Osteoblast (primary cell): ENCODE measurements at places on chromosomes 12 and 14.

DNA sequence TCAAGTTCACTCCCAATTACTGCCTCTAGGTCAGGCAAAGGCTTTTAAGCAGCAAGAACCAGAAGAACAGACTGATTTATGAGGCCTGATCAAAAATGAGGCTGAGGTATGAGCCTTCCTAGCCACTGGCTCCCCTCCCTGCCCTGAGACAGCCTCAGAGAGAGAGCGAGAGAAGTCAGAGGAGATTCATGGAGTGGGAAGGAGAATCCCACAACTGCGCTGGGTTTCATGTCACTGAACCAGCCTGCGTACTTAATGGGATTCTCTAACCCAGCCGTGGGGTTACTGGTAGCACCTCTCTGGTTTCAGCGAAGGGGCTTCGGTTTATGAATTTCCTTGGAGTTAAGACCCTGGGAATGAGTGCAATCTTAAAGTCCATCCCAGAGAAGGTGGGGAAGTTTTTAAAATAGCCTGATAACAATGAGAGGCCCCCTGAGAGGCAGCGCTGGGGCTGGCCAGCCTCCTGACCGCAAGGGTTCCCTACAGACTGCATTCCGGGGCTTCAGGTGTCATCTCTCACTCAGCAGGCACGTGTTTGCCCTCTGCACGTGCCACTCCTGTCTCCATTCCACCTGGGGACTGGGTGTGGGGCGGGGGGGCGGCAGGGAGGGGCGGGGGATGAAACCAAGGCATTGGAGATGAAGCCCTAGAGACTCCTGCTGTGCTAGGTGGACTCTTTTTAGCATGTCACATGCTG lies 6.1 kb upstream of the GPRC5A start:
- no peak for DNase-seq

GRCh38 chr12:98244136-98244535 lies 271.3 kb upstream of the TMPO start:
- DNase-seq: no peak

DNA sequence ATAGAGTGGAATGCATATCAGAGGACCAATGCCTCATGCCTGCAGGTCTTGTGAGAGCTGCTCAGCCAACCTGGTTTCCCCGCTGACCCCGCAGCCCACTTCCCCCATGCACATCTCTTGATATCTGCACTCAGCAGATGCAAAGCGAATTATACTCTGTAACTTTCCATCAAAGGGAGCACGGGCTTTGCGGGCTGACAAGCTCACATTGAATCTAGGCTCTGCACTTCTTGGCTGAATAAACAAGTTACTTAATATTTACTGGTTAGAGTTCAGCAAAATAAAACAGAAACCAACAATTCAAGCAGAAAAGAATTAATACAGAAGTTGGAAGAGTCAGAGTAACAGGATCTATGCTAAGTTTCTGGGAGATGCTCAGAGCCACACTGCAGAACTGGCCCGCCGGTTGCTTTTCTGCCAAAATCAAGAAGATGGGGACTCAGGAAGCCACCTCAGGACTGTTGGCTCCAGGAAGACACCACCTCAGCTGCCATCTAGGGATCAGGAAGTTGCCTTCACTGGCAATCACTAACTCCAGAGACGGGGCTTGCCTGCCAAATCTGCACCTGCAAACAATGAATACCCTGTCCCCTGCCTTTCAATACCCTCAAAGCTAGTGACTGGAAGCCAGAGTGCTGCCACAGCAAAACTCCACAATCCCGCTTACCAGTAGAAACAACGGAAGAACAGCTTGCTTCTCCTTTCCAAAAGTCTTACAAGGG lies 46.5 kb downstream of the NR1H4 start:
- peak; percentile 47 for DNase-seq

- DNase-seq: peak; percentile 71
Measured at GRCh38 chr12:111355201-111355925, 13.5 kb downstream of the PHETA1 start.

GRCh38 chr14:97033556-97034081 lies 236.4 kb downstream of the VRK1 start:
- DNase-seq: no peak

GRCh38 chr14:24427537-24428508 lies 1.6 kb downstream of the CBLN3 start:
- no peak for DNase-seq

GRCh38 chr14:50520947-50521815 lies 11.2 kb downstream of the MAP4K5 start:
- DNase-seq: peak; percentile 82

DNA sequence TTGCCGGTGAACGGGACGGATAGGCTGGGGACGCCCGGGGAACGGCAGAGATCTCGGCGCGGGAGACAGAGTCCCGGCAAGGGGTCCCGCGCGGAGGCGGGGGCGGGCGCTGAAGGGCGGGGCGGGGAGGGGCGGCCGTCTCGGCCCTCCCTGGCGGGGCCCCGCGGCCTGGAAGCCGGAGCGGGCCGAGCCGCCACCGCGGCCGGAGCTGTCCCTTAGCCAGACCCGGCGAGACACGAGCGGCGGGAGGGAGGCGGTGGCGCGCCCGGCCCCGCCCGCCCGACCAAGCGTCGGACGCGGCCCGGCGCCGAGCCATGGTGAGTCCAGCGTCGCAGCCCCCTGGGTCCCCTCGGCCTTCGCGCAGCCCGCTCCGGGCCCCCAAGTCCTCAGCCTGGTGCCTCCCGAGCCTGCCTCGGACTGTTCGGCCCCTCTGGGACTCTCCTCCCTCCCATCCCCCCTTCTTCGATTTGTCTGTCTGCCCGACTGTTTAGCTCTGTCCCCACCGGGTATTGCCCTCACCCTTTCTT lies at the start of gene ARHGEF40:
Gene ARHGEF40, plus strand, starts transcription at position 222 of the 527 bp plus-strand sequence. Its CDS starts 93 bp downstream, at position 315.
- peak; percentile 92 for DNase-seq

- DNase-seq: no peak
Measured at GRCh38 chr12:13537623-13538022, 341.1 kb downstream of the EMP1 start.

- no peak for DNase-seq
Measured at GRCh38 chr12:91493308-91493707, 310.7 kb upstream of the DCN start.

- DNase-seq: peak; percentile 94
Measured at GRCh38 chr12:127165567-127166392, 1101.2 kb upstream of the TMEM132C start.

DNA sequence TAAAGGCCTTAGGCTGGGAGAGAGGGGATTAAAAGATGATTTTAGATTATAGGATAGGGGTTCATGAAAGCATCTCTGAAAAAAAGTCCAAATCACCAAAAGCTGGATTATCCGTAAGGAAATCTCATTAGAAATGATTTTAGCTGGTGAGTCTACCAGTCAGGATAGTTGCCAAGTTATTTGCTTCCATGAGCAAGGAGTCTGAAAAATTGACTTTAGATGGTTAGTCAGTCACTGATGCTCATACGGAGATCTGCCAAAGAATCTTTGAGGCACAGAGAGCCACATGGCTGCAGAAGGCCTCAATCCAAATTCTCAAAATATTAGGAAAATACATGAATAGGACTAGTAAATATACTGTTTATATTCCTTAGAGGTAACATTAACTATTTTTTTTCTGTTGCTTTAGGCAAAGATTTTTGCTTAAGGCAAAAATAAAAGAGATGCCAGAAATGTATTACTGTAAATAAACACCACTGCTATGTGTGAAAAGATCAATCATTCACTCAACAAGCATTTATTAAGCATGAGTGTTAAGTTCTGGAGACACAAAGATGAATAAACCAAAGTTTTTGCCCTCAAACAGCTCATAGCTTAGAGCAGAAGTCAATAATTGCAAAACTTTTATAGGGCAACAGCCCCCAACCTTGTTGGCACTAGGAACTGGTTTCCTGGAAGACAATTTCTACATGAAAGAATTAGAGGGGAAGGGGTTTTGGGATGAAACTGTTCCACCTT lies 105.2 kb downstream of the BBS10 start:
- DNase-seq: peak; percentile 77

GRCh38 chr12:27711317-27711682 lies 668 bp downstream of the MRPS35 start:
- peak; percentile 31 for DNase-seq

- DNase-seq: peak; percentile 15
Measured at GRCh38 chr12:74365178-74365964, 172.3 kb upstream of the ATXN7L3B start.

DNA sequence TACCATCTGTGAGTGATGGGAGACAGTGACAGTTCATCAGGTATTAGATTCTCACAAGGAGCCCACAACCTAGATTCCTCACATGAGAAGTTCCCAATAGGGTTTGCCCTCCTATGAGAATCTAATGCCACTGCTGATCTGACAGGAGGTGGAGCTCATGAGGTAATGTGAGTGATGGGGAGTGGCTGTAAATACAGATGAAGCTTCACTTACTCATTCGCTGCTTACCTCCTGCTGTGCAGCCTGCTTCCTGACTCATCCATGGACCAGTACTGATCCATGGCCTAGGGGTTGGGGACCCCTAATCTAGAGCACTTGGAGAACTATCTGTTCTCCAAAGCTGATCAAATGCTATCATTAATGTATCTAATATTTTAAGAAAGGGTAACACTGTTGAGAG lies 17.7 kb downstream of the CLEC2D start:
- no peak for DNase-seq

DNA sequence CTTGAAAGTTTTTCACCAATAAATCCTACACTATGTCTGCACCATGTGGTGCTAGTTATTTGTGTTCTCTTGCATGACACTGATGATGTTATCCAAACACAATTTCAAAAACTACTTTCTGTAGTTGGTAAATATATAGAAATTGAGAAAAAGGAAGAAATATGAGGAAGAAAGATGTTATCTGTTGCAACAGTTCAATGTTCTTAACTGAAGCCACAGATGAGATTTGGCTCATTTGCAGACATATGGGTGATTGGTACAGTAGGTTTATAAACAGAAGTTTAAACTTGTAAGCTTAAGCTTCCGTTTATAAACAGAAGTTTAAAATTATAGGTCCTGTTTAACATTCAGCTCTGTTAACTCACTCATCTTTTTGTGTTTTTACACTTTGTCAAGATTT lies at the start of gene CLEC12A:
Gene CLEC12A, plus strand, starts transcription at position 229 of the 400 bp plus-strand sequence. CDS start 188 bp downstream, outside the sequence.
- DNase-seq: no peak

DNA sequence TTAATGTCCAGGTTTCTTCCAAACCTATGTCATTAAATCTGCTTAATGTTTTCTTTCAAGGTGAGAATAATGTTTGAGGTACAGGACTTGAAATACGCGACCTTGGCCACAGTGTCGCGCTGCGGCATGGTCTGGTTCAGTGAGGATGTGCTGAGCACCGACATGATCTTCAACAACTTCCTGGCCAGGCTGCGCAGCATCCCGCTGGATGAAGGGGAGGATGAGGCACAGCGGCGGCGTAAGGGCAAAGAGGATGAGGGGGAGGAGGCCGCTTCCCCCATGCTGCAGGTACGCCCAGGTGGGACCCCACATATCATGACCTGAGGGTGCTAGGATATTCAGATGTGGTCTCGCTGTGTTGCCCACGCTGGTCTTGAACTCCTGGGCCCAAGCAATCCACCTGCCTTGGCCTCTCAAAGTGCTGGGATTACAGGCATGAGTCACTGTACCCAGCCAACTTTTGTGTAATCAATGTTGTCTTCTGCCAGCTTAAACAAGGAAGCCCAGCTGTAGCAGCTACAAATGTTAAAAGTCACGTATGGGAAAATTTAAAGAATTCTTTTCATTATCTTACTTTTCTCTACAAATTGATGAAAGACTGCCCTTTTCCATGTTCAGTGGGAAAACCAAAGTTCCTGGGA lies 50.8 kb downstream of the DYNC1H1 start:
- no peak for DNase-seq

DNA sequence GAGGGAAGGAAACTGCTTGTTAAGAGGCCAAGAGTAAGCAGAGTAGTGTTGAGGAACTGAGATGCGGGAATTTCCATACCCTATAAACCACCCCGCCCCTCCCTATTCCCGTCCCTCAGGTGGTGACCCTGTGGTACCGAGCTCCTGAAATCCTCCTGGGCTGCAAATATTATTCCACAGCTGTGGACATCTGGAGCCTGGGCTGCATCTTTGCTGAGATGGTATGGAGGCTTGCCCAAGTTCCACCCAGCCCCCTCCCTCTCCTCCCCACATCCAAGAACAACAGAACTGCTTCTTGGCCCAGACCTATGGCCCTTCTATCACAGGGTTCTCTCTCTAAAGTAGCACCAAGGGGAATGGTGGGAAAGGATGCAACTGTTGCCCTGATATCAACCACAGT lies 2.7 kb downstream of the CDK2 start:
- no peak for DNase-seq

- no peak for DNase-seq
Measured at GRCh38 chr12:66279123-66279712, 23.1 kb upstream of the HELB start.

GRCh38 chr14:22388669-22389595 lies 200.1 kb downstream of the DAD1 start:
- peak; percentile 85 for DNase-seq

GRCh38 chr14:72732022-72732780 lies 161.7 kb downstream of the DPF3 start:
- DNase-seq: no peak

GRCh38 chr12:59904874-59905521 lies 309.2 kb downstream of the SLC16A7 start:
- no peak for DNase-seq

GRCh38 chr14:100681111-100681510 lies 45.6 kb upstream of the DLK1 start:
- DNase-seq: no peak

GRCh38 chr14:40870252-40870651 lies 736.4 kb upstream of the LRFN5 start:
- no peak for DNase-seq

DNA sequence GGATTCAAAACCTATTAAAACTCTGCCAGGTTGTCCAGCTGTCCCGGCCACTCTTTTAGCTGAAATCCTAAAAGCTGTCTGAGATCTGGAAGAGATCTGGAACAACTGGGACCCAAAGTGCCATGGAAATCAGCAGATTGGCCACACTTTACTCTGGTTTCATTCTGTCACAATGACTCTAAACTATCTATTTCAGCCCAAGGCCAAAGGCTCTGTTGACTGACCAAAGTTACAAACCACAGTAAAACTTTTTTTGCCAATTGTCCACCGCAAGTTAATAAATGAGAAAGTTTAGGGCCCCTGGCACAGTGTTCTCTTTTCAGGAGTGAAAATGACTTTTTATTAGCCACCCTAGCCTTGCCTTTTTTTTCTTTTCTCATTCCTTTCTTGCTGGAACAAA lies 113.4 kb upstream of the CPM start:
- DNase-seq: no peak

GRCh38 chr14:34059925-34060650 lies 109.2 kb upstream of the EGLN3 start:
- DNase-seq: peak; percentile 92

GRCh38 chr14:76169776-76170175 lies 18.1 kb downstream of the GPATCH2L start:
- DNase-seq: no peak

DNA sequence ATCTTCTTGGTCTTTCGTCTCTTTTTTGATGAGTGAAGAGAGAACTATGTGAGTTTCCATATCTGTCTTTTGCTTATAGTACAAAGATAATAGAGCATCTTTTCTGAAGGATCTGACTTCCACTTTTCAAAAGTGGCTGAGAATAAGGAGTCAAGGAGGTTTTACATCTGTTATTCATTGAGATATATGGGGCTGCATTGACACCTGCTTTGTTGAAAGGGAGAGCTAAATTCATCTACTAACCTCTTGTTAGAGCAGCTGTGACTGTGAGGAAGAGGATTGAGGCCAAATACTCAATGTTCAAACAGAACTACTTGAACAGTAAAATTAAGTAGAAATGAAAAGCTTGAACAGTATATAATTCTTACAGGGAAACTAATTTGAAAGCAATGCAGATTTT lies 130.2 kb upstream of the ATP2B1 start:
- no peak for DNase-seq
